ENCODE measurements at places on chromosomes 6 and 20.

- no peak for DNase-seq
These were observed 94.7 kb downstream of the TMEM242 start for GRCh38 chr6:157228426-157229131.

DNA sequence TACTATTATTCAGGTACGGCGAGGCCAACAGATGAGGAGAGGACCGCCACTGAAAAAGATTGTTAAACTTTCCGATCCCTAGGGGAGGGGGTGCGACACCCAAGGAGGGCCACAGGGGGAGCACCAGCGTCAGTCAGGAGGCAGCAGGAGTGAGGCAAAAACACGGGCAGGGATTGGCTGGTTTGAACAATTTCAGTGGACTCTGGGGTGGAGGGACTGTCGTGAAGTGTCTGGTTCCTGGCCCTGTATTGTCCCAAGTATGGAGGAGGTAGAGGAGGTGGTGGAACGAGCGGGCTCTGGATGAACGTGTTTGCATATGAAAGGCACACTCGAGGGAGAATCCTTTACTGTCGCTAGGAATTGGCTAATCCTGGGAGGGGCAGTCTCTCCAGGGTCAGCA, 32.5 kb upstream of the MCUR1 start:
- DNase-seq: no peak

DNA sequence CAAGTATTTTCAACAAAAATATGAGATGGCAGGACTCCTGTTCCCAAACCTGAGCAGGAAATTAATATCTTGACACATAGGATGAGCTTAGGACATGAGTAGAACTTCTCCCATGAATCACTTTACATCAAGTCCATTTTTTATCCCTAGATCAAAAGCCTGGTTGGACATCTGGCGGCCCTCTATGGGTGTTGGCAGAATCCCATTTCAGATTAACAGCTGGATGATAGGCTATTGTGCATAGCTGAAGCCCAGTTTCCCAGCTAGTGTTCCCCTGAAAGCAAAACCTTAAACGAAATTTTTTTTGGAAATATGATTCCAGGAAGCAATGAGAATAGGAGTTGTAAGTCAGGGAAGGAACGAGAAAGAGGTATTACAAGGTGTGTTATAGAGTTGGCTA, 449.4 kb upstream of the CHD6 start:
- no peak for DNase-seq

DNA sequence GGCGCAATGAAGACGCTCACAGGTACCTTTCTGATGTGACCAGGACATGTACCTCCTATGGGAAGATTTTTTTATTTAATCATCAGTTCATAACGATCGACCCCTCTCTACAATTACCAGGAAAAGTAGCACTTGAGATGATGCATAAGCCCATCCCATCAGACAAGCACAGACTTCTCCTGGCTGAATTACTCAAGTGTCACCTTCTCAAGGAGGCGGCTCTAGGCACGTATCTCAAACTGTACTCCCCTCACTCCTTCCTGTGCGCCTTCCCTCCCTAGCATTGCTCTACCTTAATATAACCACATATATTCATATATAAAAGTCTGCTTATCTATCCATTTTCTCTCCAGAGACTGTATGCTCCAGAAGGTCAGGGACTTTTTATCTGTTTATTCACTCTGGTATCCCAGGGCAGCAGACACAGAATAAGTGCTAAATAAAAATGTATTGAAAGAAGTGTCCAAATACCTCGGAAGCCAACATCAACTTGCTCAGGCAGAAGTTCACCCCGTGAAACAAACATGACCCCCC, 71.5 kb downstream of the CNKSR3 start:
- DNase-seq: no peak

- DNase-seq: no peak
These were observed 38.2 kb upstream of the KIF13A start for GRCh38 chr6:18025596-18025995.

DNA sequence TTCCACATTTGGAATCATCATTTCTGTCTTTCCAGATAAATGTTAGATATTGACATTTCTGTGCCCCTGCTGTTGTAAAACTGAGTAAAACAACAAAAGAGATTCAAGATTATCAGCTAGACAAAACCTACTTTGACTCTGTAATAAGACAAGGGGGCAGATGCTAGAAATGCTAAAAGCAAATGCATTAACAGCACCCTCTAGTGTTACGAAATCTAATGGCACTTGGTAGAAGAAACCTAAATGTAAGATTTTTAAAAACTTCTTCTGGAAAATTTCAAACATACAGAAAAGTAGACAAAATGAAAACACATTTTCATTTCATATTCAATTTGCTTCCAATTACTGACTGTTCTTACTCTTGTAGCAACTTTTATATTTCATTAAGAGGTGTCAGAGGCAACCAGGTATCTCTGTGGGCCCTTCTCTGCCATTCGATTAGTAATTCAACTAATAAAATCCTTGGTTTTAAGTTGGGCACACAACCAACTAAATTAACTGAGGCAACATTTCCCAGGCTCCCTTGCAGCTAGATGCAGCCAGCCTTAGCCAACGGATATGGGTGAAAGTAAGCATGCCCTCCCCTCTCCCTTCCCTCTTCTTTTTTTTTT, 45.0 kb downstream of the SLC23A2 start:
- no peak for DNase-seq

GRCh38 chr6:53154794-53155193, 6.2 kb upstream of the GCM1 start:
- DNase-seq: no peak
